ENCODE measurements at places on chromosomes 2 and 18. TPM values are rescaled to one million over a fixed set of nuclear protein-coding genes. Genes with fewer than 3 reads are reported as not detected.

DNA sequence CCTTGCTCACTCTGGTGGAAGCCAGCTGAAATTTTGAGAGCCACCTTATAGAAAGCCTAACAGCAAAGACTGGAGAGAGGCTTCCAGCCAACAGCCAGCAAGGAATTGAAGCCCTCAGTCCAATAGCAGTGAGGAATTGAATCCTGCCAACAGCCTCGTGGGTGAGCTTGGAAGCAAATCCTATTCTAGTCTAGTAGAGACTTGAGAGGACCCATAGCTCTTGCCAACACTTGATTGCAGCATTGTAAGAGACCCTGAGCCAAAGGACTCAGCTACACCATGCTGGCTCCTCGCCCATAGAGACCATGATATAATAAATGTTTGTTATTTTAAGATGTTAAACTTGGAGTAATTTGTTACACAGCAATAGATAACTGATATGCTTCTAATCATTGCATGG lies 403.0 kb upstream of the TNP1 start:
- DNase-seq: no peak

DNA sequence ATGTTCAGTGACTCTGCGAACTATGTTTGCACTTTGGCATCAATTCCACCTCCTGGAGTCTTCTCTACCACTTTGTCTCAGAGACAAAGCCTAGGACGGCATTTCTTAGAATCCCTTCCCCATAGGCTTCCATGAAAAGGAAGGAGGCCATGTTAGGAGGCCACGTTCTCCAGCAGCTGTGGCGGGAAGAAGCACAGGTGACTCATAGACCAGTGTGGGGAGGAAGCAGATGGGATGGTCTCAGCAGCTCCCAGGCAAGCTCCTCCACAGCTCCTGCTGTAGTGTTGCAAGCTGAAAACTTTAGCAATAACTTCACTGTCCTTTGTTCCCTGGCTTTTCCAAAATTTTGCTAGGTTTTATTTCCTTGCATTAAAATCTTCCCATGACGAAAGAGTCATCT lies 781.3 kb upstream of the ID2 start:
- no peak for DNase-seq

GRCh38 chr18:23648940-23649607 lies 13.6 kb downstream of the ANKRD29 start:
- no peak for DNase-seq

DNA sequence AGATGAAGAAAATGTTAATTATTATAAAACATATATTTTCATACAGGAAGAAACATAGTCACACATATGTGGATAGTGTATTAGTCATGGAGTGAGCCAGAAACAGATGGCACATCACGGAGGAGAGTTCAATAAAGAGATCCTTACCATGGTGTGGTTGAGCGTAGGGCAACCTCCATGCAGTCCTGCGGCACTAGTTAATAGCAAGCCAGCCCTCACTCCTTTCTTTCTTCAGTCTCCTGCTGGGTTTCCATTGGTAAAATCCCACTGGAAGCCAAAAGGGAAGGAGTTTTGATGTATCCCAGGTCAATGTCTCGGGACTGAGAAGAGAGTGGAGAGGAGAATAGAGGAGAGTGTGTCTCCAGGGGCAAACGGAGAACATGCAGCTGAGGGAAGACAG lies 328.1 kb downstream of the NR4A2 start:
- DNase-seq: peak; percentile 43

GRCh38 chr18:23986600-23987359 lies 27.8 kb upstream of the TTC39C start:
- no peak for DNase-seq

DNA sequence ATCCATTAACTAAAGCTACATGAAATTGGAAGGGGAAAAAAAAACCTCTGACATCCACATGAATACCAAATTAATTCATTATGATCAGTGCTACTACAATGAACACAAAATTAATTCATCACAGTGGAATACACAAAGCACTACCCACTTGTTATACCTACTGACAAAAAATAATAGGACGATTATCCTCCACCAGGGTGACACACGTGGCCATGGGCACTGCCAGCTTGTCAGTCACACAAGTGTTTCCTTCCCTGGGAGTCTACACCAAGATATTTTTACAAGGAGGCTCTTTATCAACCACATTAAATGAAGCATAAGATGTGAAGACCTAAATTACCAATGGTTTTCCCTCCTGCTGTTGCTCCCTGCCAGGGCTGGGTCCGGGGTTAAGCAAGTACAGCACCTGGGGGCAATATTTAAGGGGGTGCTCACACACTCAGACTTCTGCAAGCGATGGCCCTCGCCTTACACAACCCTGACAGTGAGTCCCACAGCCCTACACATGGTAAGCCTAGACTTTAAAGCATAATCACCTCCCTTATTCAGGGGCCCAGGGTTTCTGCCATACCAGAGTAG lies 90.1 kb downstream of the TCF4 start:
- DNase-seq: no peak

DNA sequence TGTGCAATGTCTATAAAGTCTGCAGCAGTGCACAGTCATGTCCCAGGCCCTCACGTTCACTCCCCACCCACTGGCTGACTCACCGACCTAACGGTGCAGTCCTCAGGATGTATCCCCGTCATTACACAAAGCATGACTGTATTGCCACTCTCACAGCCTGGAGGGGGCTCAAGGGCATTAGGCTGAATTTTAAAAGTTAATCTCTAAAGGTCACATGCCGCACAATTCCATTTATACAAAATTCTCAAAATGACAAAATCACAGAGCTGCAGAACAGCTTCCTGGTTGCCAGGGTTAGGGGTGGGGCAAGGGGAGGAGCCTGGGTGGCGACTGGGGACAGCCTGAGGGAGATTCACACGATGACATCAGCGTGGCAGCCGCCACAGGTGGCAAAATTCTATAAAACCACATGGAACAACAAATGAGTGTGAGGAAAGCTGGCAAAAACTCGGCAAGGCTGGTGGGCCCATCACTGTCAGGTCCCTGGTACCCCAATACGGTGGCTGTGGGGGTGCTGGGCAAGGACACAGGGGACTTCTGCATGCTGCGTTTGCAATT lies 97.6 kb downstream of the NDUFA10 start:
- peak; percentile 48 for DNase-seq

DNA sequence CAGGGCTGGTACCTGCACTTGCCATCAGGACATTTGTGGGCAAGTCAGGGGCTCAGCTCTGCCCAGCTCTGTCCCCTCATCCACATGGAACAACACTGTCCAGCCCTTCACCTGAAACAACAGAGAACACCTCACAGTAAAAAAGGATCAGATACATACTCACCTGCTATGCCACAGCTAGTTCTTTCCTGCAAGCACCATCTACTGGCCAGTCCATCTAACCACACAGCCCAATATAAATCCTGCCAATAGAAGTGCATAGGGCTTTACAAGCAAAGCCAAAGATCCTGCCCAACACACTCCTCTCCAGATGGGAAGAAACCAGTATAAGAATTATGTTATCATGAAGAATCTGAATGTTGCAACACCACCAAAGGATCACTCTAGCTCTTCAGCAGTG lies 52.2 kb upstream of the GALNT13 start:
- DNase-seq: peak; percentile 69

C2orf78 gene
- total RNA-seq: not detected

DNA sequence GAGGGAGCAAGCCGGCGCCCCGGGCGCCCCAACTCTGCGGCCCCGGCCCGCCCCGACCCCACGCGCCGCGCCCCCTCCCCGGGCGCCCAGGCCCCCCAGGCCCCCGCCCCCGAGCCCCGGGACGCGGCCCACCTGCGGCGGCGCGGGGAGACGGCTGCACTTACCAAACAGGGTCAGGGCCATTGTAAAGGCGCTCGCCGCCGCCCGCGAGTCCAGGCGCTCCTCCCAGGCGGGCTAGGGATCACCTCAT lies 526 bp downstream of the CHN1 start:
- DNase-seq: no peak

DNA sequence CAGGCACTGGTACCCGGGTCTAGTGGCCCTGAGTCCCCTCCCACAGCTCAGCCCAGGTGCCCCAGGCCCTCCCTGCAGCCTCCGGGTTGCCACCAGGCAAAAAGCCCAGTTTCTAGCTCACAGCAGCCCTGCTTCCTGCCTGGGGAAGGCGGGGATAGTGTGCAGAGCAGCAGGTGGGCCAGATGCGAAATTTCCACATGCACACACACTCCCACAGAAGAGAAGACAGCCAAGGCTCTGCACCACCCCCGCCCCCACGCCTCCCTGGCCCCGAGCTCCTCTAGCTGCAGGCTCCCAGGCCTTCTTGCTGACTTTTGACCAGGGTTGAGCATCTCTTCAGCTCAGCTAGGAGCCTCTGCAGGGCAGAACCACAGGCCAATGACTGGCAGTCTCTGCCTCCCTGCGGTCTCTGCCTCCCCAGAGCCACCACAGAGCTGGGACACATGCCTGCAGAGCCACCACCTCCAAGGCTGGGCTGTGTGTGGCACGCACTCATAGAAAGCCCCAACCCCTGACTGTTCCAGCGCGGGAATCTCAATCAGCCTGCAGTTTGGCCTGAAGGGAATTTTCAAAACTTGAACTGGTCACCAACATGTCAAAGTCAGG lies 7.2 kb downstream of the SLC66A2 start:
- peak; percentile 52 for DNase-seq

ABCB11 gene
- 0.04 TPM for total RNA-seq

ATOH8 gene
- total RNA-seq: 1.1 TPM

FOXI3 gene
- 2.6 TPM for total RNA-seq

GRCh38 chr2:226733189-226733858 lies 66.3 kb downstream of the IRS1 start:
- DNase-seq: no peak

GRCh38 chr2:9793156-9793917 lies 49.9 kb upstream of the TAF1B start:
- no peak for DNase-seq

DNA sequence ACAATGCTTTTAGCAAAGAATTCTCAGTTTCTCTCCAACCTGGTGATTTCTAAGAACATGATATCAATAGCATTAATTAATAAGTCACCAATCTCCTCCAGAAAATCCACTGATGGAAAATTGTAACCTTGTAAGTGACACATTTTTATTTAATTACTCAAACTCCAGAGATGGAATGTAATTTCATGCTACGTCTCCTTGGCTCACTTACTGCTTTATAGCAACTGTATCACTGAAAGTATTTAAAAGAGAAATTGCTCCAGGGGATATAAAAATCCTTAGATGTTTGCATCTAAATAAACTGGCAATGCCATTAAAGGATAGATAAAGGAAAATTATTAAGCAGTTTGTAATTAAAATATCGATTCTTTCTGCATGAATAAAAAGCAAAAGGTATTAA lies 325.4 kb downstream of the TSN start:
- DNase-seq: no peak

DNA sequence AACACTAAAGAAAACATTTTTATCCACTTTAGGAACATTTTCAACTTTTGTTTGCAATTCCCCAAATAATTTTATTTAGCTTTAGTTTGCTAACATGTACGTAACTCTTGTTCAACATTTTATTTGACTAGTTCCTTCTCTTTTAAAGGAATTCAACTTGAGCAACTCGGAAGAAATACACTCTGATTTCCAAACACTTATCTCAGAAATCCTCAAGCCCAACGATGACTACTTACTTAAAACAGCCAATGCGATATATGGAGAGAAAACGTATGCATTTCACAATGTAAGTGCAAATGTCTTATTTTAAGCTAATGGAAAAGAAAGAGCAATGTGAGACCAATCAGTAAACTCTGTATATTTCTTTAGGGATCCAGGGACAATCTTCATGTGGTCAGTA lies 10.1 kb downstream of the SERPINB10 start:
- no peak for DNase-seq

DNA sequence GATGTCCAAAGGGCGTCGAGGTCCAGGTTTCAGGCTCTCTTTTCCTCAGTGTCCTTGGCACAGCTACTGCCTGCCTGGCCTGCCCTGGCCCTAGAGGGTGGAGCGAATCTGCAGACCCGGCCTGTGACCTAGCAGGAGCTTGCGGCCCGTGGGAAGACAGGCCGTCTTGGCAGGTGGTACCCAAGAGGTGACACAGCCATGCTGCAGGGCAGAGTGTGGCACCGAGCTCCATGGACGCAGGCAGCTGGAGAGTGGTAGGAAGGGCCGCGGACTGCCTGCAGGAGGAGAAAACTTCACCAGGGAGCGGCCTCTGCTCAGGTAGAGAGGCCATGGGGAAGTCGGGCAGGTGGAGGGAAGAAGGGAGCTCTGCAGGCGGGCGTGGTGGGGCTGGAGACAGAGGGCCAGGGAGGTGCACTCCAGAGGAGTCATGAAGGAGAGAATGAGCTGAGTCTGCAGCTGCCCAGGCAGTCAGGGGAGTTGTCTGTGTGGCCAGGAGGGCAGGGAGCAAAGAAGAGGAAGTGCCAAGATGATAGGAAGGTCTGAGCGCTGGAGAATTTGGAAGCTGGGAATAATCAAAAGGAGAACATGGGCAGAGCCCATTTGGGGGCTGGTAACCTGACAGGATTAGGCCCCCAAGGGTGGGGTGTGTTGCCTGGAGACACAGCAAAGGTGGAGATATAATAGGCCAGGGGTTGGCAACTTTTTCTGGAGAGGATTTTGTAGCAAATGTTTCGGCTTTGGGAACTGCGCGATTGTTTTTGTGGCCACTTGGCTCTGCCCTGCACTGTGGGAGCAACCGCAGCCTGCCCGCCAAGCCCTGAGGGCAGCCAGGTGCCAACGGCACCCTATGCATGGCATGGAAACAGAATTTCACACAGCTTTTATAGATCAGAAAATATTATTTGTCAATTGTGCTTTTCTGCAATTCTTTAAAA lies 154.4 kb upstream of the PXDN start:
- peak; percentile 44 for DNase-seq

- no peak for DNase-seq
These were observed 89.6 kb downstream of the INSIG2 start for GRCh38 chr2:118177884-118178283.

SKOR2 gene
- total RNA-seq: 0.18 TPM

FEV gene
- not detected for total RNA-seq

- DNase-seq: no peak
These were observed 94.3 kb upstream of the KLF7 start for GRCh38 chr2:207260021-207260420.

FSHR gene
- total RNA-seq: 2.4 TPM

DNA sequence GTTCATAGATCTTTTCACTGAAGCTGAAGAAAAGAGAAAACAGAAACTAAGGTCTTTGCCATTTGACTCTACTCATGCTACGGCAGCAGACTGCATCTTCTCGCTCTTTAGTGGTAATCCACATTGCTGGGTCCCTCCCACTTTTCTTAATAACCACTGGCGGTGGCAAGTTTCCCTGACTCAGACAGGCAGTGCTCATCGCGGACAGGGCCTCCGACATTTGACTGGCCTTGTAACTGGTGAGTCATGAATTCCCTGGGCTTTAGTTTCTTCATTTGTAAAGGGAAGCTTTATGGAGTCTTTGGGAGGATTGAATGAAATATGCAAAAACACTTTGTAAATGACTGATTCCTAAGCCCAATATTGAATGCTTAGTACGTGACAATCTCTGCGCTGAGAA lies 238.2 kb upstream of the RBBP8 start:
- DNase-seq: peak; percentile 72

- no peak for DNase-seq
These were observed 18.3 kb downstream of the ERBB4 start for GRCh38 chr2:212520340-212520739.

TMEM169 gene
- 0.63 TPM for total RNA-seq

- DNase-seq: peak; percentile 63
These were observed 5.3 kb downstream of the KLF11 start for GRCh38 chr2:10048501-10049171.

GRCh38 chr2:101188683-101189405 lies 37.7 kb upstream of the TBC1D8 start:
- peak; percentile 89 for DNase-seq

All from endodermal cell (in vitro differentiated cells).